Globus pallidus (tissue), 1 donor: ENCODE measurements at places on chromosomes 7 and 10.

- no peak for DNase-seq
Observed at GRCh38 chr7:30379131-30379530, 94.7 kb downstream of the ZNRF2 start.

DNA sequence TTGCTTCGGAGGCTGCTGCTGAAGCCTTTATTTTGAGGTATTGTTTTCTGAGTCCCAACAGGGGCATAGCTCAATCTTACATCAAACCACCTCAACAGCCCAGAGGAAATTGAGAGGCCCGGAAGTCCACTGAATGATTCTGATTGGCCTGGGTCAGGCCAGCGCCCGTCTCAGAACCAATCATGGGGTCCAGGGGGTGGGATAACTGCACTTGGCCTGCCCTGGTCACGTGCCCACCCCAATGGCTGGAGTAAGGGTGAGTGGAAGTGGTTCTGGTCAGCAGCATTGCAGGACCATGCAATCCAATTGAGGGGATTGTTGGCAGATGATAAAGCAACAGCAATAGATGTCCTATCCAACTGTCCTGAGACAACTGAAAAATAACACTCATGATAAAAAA, 190.6 kb downstream of the HERPUD2 start:
- no peak for DNase-seq

- no peak for DNase-seq
Observed at GRCh38 chr7:4361774-4362173, 320.3 kb upstream of the FOXK1 start.

GRCh38 chr7:157972914-157973313, 614.7 kb downstream of the PTPRN2 start:
- no peak for DNase-seq

GRCh38 chr7:121330053-121330833, 1.4 kb downstream of the WNT16 start:
- no peak for DNase-seq

GRCh38 chr7:96827701-96828100, 118.1 kb upstream of the SEM1 start:
- no peak for DNase-seq

DNA sequence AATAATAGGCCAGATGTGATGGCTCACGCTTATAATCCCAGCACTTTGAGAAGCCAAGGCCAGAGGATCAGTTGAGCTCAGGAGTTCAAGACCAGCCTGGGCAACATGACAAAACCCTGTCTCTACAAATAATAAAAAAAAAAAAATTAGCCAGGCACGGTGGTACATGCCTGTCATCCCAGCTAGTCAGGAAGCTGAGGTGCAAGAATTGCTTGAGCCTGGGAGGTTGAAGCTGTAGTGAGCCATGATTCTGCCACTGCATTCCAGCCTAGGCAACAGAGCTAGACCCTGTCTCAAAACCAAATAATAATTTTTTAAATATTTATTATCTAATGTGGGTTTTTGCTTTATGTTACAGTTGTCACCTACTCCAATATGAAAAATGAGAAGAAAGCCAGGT, 178.9 kb downstream of the ADK start:
- DNase-seq: no peak

- DNase-seq: no peak
Observed at GRCh38 chr10:123513870-123514269, 152.3 kb upstream of the GPR26 start.
